ENCODE measurements at places on chromosomes 5 and 9. TPM values are rescaled to one million over a fixed set of nuclear protein-coding genes. Genes with fewer than 3 reads are reported as not detected.

Gene ADAMTS6
- 1.1 TPM for total RNA-seq

Gene SOX30
- 0.12 TPM for total RNA-seq

Gene GZMA
- 1,575 TPM for total RNA-seq

Gene PCDHGA2
- total RNA-seq: 0.07 TPM

Gene PPP3R2
- not detected for total RNA-seq

Gene MYOZ3
- not detected for total RNA-seq

Gene CDH9
- not detected for total RNA-seq

Gene CSF1R
- 0.59 TPM for total RNA-seq

Gene CD72
- 7.6 TPM for total RNA-seq

Gene F12
- 0.22 TPM for total RNA-seq

Gene ACOT12
- total RNA-seq: not detected

Gene LECT2
- total RNA-seq: not detected

Gene SPAAR
- total RNA-seq: not detected

Gene ZFP37
- total RNA-seq: 0.15 TPM

Gene FGD3
- total RNA-seq: 133 TPM

Gene INSL4
- not detected for total RNA-seq

Gene F2RL2
- total RNA-seq: not detected

Gene FAT2
- total RNA-seq: not detected

Gene SPATA31E1
- not detected for total RNA-seq

Gene TAF1L
- not detected for total RNA-seq

Gene ENHO
- not detected for total RNA-seq

Gene CNTNAP3
- not detected for total RNA-seq

Gene GPRIN1
- 2.6 TPM for total RNA-seq

Gene ATG10
- 4.2 TPM for total RNA-seq

Gene GDA
- not detected for total RNA-seq

Gene PPP1R26
- 0.49 TPM for total RNA-seq

Gene OSMR
- total RNA-seq: 0.17 TPM
